ENCODE measurements at places on chromosomes 12 and 14.

- no peak for DNase-seq
Measured at GRCh38 chr14:22837114-22837749, 847 bp downstream of the MMP14 start.

GRCh38 chr12:101859664-101860607 lies 17.4 kb upstream of the DRAM1 start:
- DNase-seq, result no peak

GRCh38 chr12:92639017-92639416 lies 63.8 kb upstream of the PLEKHG7 start:
- peak; percentile 42 for DNase-seq

- DNase-seq, result no peak
Measured at GRCh38 chr14:45716572-45716971, 463.6 kb upstream of the MIS18BP1 start.

- DNase-seq, result no peak
Measured at GRCh38 chr14:69355607-69356281, 42.4 kb downstream of the ERH start.

GRCh38 chr12:57844709-57845477 lies 1.6 kb downstream of the CTDSP2 start:
- DNase-seq, result no peak

- DNase-seq, result no peak
Measured at GRCh38 chr14:104321088-104321801, 182.9 kb downstream of the KIF26A start.
